ENCODE measurements at places on chromosomes 4 and X. TPM values are rescaled to one million over a fixed set of nuclear protein-coding genes. Genes with fewer than 3 reads are reported as not detected.

Gene ATOH1
- 35.3 TPM for total RNA-seq

Gene FREM3
- not detected for total RNA-seq

- DNase-seq, result no peak
- H3K27me3 ChIP-seq, result no peaks in the 10 kb centered on the region
- H3K4me3 ChIP-seq, result no peak overlapping the region
Measured at GRCh38 chr4:146814750-146815149, 130.9 kb downstream of the TTC29 start.

DNA sequence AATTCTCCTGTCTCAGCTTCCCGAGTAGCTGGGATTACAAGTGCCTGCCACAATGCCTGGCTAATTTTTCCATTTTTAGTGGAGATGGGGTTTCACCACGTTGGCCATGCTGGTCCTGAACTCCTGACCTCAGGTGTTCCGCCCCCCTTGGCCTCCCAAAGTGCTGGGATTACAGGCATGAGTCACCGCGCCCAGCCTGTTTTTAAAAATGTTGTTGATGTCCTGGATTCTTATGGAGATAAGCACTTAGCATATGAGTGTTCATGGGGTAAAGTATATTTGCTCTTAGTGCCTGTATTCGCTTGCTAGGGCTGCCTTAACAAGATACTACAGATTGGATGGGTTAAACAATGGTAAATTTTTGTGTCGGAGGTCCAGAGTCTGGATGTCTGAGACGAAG is 91.7 kb downstream of the CEP44 start:
- DNase-seq, result no peak
- no peaks in the 10 kb centered on the region for H3K27me3 ChIP-seq
- no peaks in the 10 kb centered on the region for H3K36me3 ChIP-seq
- no peaks in the 10 kb centered on the region for H3K4me1 ChIP-seq

Measured in stomach (tissue), 19 donors.